ENCODE measurements at places on chromosomes 7 and 10.
A peak's percentile ranks its signal among the peaks of the same experiment; 100 is the strongest.

DNA sequence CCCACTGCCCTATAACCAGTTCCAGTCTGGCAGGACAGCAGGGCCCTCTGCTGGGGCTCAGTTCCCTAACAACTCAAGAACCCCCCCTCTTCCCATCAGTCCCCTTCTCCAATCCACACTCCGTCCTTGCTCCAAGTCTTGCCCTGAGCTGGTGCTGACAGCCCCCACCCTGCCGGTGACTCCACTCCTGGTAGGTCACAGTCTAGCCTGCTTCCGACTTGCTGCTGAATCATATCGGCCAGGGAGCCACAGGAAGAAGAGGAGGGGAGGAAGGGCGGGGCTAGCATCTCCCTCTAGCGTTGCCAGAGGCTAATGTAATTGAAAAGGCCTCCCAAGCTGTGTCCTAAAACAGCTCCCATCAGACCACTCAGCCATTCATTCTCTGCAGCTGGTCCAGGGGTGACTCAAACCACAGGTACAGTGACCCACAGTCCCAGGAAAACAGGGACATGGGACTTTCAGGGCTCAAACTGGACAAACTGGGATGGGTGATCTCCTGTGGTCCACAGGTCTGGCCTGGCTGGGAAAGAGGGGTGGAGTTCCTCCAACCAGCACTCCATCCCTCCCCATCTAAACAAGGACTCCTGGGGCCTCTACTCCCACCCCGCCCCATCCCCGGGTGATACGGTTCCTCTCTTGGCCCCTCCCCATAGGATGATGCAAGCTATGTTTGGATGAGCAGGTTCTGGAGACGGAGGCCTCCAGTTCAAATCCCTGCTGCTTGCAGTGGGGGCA is 158.8 kb downstream of the SH3PXD2A start:
- DNase-seq: peak; percentile 82

DNA sequence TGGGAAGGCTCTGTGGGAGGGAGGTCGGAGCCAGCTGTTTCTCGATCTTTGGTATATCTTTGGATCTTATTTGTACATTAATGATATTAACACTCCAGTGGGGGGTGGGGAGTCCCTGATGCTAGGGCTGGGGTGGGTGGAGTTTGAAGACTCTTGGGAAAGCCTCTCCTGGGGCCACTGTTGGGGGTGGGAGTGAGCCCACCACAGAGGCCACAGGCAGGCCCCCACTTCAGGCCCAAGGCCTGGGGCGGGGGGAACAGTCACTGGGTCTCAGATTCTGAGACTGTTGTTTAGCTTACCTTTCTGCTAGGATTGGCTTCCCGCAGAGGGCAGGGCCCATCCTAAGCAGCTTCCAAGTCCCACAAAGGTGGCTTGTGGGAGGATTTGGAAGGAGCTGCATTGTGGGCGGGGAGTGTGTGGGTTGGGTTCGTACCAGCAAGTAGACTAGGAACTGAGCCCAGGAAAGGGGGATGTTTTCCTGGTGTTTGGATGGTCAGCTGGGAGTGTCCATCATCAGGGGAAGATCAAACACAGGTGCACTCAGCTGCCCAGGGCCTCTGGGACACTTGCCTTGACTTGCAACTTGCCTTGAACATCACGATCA is 11.9 kb downstream of the YKT6 start:
- DNase-seq: no peak

DNA sequence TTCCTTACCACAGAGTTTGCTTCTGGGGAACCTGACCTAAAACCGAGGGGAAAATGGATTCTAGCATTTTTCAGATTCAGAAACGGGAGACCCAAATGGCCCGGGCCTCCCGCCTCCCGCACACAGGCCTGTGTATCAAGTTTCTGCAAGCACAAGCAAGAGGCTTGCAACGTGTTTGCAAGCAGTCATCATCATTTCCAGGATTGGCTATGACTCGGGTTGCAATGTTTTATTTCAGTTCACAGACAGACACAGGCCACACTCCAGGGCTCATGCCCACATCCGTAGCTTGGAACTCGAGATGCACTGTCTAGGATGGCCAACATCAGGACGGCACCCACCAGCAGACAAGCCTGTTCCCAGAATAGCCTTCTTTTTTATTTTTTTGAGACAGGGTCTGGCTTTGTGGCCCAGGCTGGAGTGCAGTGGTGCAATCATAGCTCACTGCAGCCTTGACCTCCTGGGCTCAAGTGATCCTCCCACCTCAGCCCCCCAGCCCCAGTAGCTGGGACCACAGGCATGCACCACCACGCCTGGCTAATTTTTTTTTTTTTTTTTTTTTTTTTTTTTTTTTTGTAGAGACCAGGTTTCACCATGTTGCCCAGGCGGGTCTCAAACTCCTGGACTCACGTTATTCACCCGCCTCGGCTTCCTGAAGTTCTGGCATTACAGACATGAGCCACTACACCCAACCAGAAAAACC is 68.1 kb upstream of the FOXK1 start:
- DNase-seq: peak; percentile 44

- no peak for DNase-seq
These were observed 203.0 kb upstream of the MDFIC start for GRCh38 chr7:114718861-114719260.

GRCh38 chr7:11450281-11450680 is 381.7 kb downstream of the THSD7A start:
- DNase-seq: no peak

DNA sequence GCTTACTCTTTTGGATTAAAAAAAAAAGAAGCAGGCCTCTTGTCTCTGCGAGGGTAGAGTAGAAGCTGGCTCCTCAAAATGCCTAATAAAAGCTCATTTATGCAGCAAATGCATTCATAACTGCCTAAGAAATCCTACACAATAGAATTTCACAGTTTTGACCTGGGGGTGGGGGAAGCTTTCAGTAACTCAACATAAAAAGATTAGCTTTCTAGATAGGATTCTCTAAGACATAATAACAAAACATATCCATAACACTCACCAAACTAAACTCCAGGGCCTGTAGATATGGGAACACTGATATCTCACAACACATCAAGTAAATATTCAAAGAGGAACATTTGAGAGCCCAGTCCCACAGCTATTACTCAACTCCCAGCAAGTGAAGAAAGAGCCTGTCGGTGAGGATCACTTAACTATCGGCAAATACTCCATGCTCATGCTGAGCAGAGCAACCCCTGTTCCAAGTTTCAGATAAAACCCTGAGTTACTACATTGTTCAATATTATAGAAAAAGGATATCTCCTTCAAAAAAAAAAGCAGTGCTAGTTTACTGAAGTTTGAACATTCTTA is 88.1 kb downstream of the COBL start:
- no peak for DNase-seq

- DNase-seq: no peak
These were observed 55.5 kb downstream of the CCDC186 start for GRCh38 chr10:114118514-114118913.

GRCh38 chr7:140484951-140485499 is 5.7 kb upstream of the MKRN1 start:
- DNase-seq: no peak

GRCh38 chr7:41134300-41135255 is 568.3 kb downstream of the INHBA start:
- DNase-seq: no peak

- DNase-seq: no peak
These were observed 1160.3 kb upstream of the AUTS2 start for GRCh38 chr7:68438016-68438415.

DNA sequence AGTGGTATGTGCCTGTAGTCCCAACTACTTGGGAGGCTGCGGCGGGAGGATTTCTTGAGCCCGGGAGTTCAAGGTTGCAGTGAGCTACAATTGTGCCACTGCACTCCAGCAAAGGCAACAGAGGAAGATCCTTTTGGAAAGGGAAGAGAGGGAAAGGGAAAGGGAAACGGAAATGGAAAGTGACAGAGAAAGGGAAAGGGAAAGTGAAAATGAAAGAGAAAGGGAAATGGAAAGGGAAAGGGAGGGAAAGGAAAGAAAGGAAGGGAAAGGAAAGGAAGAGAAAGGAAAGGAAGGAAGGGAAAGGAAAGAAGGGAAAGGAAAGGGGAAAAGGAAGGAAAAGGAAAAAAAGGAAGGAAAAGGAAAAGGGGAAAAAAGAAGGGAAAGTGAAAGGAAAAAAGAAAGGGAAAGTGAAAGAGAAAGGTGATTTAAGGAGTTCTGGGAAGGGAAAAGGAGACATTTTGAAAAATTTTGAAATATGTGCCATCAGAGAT is 2.3 kb upstream of the ZC3HAV1 start:
- DNase-seq: no peak

- no peak for DNase-seq
These were observed 156.4 kb downstream of the USP6NL start for GRCh38 chr10:11454958-11455566.

GRCh38 chr7:93957767-93958166 is 36.2 kb downstream of the GNG11 start:
- no peak for DNase-seq

DNA sequence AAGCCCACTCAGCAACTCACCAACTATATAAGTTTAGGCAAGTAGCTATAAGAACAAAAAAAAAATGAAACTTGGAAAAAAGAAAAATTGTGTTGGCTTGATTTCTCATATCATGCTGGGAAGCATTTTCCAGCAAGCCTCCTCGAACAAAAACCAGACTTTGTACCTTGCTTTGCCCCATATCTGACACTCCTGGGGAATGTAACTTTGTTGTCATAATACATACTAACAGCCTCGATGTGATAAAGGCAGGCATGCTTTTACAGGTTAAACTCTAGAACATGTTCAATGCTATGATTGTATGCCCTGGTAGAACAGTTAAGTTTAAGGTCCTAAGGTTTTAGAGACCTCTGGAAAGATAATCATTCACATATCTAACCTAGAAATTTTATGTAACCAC is 11.6 kb downstream of the CFAP43 start:
- no peak for DNase-seq

All from fibroblast of the conjunctiva (primary cell).